ENCODE measurements at places on chromosomes 5 and 9.

DNA sequence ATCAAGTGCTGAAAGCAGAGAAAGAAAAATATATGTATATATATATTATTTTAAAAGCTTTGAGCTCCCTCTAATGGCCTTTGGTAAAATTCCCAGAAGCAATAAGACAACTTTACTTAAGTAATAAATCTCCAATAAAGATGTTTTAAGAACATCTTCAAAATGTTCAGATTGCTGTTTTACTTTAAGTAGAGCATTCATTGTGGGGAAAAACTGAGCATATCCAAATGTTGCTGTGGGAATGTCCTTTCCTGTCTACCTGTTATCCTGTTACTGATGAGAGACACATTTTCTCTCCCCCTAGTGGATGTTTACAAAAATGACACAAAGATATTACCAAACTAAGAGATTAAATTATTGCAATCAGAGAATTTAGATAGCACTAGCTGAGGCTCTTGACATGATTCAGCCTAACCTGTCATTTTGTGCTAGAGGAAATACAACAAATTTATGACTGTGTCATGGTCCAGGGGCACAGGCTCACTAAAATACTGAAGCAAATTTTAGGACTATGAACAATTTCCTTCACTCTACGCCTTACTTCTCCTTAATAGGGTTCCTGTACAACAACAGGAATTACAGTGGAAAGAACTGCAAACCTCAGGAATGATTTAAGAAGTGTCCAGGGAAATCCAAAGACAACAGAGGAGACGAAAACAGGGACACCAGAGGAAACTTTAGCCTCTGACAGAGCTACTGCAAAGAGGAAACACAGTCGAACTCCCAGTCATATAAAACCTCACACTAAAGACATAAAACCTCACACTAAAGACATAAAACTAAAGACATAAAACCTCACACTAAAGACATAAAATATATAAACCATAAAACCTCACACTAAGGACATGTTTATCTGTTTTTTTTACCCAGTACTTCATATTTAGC lies 24.3 kb upstream of the PRRC1 start:
- peak; percentile 36 for DNase-seq

- no peak for DNase-seq
These were observed 43.7 kb upstream of the RFX3 start for GRCh38 chr9:3569529-3569928.

DNA sequence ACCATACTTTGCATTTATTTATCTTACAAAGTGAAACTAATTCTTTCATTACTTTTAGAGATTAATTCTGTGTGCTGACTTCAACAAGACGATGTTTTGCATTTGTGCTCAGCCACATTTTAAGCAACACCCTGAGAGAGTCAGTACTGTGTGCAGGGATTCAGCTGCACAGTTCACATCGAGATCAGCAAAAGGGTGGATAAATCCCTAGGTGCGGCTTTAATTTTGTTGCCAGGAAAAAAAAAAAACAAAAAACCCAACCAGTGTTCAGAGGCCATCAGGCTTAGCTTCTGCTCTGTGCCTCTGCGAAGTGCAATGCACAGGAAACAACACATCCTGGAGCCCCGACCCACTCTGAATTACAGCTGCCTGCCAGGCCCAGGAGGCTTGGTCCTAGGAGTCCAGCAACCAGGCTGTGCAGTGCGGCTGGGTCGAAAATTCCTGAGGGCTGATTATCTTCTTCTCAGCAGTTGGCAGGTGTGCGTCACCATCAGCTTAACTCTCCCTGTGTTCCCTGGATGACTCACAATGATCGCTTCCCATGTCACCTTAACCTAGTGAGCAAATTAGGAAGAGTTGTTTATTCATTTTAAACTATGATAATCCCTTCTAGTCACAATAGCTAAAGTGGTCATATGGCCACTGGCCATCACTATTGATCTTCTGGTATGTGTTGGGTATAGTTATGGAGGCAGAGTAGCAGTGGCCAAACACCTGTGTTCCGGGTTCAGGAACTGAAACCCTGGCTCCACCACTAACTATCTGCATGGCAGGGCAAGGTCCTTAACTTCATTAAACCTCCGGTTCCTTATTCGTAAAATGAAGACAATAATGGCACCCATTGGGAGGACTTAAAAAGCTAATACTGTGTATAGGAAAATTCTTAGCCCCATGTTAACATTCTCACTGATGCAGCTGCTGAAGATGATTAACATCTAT lies 31.2 kb upstream of the NDUFB6 start:
- no peak for DNase-seq

- no peak for DNase-seq
These were observed 386.1 kb upstream of the KIF2A start for GRCh38 chr5:61919920-61920319.

- DNase-seq = no peak
These were observed 111.0 kb upstream of the CDKN2B start for GRCh38 chr9:22120159-22120549.

- no peak for DNase-seq
These were observed 1.2 kb downstream of the PRRT1B start for GRCh38 chr9:131546336-131547084.

DNA sequence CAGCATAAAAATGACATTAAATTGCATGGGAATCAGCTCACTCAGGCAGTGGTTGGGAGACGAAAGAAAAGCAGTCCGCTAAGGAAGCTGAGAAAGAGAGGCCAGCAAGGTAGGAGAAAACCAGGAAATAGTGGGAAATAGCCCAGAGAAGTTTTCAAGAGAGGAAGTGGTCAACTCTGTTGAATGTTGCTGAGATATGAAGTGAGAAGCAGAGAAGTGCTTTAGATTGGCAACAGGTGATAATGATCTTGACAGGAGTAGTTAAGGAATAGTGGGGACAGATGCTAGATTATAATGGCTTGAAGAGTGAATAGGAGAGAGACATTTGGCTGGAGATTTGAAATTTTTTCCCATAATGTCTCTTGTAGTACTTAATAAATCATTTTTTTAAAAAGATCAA lies 30.8 kb downstream of the CNTRL start:
- DNase-seq = no peak

DNA sequence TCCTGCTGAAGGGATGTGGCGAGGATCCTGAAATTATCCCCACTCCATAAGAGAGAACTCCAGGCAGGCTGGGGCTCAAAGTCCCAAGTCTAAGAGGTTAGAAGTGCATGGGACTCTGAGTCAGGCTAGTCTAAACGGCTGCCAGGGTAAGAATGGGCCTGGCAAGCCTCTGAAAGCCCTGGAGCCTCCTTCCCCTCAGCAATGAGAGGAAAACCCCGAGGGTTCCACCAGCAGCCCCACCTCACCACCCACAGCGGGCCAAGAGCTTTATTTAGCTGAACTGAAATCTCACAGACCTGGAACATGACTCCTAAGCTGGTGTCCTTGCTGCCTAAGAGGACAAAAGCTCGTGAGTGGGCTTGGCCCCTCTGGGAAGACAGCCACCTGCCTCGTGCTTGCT lies 135.5 kb downstream of the SEC61B start:
- no peak for DNase-seq

DNA sequence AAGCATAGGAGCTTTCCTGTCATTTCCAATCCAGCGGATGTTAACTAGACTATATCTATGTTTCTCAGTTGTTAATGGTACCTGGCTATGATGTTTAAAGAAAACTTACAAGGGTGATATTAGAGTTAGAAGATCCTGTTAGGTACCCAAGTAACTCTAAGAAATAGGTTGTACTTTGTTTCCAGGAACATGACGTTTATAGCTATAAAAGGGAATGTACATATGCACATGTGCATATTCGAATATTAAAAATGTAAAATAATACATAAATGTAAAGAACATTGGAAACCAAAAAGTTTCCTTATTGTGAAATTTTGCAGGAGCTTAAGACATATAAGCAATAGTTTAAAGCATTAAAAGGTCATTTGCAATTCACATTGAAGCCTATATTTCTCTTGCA lies 247.7 kb upstream of the EDIL3 start:
- no peak for DNase-seq

GRCh38 chr9:125332527-125332926 lies 70.9 kb downstream of the GAPVD1 start:
- DNase-seq = no peak

- no peak for DNase-seq
These were observed 478 bp upstream of the SETD9 start for GRCh38 chr5:56908942-56909293.

DNA sequence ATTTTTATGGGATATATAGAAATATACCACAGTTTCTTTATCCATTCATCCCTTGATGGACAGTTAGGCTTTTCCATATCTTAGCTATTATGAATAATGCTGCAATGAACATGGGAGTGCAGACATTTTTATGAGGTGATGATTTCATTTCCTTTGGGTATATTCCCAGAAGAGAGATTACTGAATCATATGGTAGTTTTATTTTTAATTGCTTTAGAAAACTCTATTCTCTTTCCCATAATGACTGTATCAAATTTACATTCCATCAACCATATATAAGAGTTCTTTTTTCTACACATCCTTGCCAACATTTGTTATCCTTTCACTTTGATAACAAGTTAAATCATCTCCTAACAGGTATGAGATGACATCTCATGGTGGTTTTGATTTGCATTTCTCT lies 821.6 kb downstream of the TLE1 start:
- DNase-seq = no peak

DNA sequence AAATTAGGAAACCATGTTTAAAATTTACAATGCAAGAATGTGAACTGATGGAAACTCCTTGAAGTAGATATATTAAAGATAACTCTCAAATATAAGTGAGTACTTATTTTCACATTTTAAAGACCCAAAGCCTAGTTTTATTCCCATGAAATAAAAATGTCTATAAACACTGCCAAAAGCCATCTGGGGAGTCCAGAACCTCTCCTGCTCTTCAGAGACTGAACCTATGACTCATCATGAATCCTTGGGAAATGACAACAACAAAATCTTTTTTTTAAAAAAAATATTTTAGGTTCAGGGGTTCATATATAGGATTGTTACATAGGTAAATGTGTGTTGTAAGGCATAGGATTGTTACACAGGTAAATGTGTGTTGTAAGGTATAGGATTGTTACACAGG lies 33.8 kb upstream of the FYB1 start:
- DNase-seq = no peak

DNA sequence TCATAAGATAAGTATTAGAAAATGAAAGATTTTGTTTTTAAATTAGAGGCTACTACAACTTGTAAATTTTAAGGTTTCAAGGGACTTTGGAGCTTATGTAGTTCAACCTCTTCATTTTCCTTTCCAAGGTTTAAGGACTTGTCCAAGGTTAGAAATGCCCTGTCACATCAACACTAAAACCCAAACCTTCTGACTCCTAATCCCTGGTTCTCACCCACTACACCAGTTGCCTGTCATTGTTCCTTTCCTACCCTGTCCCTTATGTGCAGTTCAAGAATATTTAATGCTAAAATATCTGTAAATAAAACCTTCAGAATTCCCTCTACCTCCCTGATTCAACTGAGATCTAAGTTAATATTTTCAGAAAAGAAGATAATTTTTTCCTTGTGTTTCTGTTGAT lies 206.4 kb downstream of the NFIB start:
- no peak for DNase-seq

DNA sequence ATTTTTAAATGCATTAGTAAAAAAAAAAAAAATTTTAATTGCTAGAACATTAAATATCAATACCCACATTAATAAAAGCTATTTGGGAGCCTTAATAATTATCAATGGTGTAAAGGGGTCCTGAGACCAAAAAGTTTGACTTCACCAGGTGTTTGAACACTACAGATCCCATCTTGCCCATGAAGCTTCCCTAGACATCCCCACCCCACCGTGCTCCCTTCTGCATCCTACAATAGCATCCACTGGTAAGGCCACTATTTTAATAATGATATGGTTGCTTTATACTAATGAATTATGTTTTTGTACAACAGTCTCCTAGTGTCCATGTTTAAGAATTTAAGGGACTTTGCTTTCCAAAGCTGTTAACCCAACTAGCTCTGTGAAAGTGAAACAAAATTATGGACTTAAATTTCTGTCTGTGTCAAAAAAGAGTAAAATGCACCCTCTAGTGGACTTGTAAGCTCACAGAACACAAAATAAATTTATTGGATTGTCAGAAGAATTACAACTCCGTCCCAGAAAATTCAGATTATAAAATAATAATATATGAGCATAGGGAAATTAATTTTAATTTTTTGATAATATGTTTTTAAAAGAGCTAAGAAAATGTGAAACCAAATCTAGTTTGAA lies 76.0 kb downstream of the ARL15 start:
- no peak for DNase-seq

DNA sequence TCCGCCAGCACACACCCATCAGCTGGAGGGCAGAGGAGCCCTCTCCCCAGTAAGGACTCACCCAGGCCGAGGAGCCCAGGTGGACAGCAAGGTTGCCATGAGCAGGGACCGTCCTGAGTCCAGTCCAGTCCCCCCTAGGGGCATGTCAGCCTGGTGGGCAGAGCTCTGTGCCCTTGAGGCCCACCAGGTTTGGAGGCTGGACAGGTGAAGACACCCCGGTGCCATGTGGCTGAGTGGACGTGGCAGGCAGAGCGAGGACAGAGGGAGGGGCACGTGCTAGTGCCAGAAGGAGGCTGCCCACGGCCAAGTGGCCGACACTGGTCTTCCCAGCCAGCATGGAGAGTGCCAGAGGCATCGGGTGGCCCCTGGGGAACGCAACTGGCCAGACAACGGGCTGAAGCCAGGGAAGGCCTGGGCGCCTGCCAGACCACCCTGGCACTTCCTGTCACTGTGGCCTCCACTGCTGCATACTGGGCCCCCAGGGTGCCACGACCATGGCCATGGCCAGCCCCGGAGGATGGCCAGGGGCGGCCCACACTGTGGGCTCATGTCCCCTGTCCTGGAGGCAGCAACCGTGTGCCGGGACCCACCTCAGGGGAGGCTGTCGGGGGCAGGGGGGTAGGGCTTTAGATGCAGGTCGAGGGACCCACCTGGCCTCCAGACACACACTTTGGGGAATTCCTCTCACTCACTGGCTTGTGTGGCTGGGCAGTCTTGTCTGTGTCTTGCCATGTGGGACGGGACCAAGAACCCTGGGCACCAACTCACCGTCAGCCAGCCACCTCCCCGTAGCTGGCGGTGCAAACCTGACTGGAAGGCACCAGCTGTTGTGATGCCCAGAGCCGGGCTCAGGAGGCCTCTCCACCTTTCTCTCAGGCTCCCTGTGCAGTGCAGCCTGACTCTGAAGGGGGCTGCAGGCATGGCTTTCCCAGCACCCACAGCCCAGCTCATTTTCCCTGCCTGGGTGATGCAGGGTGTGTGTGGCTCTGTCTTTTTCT lies 42.3 kb upstream of the LPCAT1 start:
- no peak for DNase-seq

- no peak for DNase-seq
These were observed 3.6 kb upstream of the JAKMIP2 start for GRCh38 chr5:147786142-147786541.

- DNase-seq = no peak
These were observed 42.8 kb upstream of the ZSWIM6 start for GRCh38 chr5:61289241-61289640.

DNA sequence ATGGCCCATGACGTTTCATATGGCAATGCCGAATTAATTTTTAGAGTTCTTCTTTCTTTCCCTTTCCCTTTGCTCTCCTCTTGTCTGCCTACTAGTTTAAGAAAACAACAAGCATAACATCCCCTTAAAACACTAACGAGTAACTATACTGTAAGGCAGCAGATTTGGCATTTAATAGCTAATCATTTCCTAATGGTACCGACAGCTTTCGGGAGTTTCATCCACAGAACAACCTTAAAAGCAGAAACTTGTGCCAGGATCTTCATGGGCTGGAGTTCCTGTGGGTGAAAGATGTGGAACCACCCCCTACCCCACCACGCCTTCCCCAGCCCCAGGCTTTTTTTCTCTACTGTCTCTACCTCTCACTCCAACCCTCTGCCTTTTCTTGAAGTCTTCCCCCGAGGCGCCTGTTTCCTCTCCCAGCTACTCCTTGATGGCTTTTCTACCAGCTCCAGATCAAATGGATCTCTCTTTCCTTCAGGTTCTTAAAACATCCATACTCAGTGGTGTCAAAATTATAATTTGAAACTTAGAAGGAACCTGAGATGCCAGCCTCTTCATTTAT lies 319.5 kb downstream of the PIK3R1 start:
- DNase-seq = no peak
